ENCODE measurements at places on chromosomes 12 and 14.

GRCh38 chr14:100721568-100721967 is 5.1 kb upstream of the DLK1 start:
- peak; percentile 57 for DNase-seq

- peak; percentile 56 for DNase-seq
These were observed 380.4 kb upstream of the CCDC196 start for GRCh38 chr14:66105815-66106214.

GRCh38 chr12:128920468-128920867 is 67.2 kb downstream of the GLT1D1 start:
- DNase-seq = peak; percentile 41

GRCh38 chr12:460261-461230 is 807 bp downstream of the B4GALNT3 start:
- no peak for DNase-seq

DNA sequence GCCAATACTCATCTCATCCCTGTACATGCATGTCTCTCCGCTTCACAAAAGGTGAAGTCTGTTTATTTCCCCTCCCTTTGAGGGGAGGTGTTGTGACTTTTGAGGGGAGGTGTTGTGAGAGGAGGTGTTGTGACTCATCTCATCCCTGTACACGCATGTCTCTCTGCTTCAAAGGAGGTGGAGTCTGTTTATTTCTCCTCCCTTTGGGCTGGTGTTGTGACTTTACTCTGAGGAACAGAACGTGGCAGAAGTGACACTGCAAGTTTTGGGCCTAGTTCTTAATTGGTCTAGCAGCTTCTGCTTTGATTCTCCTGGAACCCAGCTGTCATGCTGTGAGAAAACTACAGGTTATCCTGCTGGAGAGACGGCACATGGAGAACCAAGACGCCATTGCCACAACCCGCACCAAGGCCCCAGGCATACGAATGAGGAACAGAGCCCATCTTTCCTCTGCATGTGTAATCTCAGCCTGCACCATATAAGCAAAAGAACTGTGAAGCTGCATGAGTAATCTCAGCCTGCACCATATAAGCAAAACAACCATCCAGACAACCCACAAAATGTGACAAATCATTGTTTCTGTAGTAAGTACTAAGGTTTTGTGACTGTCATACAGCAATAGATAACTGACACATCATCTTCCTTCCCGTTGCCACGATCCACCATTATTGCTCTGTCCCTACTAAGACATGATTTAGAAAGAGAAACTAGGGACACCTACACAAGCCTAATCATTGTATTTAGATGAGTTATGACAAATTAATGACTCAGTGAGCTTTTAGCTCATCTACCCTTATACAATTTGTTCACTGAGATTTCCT is 30.0 kb downstream of the GALNT4 start:
- DNase-seq = peak; percentile 63

- no peak for DNase-seq
These were observed 25.3 kb downstream of the MYBPC1 start for GRCh38 chr12:101619858-101620761.

DNA sequence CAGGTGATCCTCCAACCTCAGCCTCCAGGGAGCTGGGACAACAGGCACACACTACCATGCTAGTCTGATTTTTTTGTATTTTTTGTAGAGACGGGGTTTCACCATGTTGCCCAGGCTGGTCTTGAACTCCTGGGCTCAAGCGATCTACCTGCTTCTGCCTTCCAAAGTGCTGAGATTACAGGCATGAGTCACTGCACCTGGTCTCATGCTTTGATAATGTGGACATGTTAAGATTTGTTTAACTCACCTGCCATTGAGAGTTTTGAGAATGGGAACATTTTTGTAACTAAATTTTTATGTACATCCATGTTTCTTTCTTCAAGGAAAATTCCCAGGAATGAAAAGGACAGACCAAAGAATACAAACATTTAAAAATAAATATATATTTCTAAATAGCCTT is 121.2 kb downstream of the MIPOL1 start:
- no peak for DNase-seq

- peak; percentile 70 for DNase-seq
These were observed 269.4 kb upstream of the NOVA1 start for GRCh38 chr14:26867171-26867757.

- DNase-seq = no peak
These were observed 19.7 kb downstream of the SLC41A2 start for GRCh38 chr12:104938371-104938770.

GRCh38 chr14:103089386-103090335 is 4.9 kb upstream of the EXOC3L4 start:
- DNase-seq = no peak

Data from fibroblast of mammary gland (primary cell).